ENCODE measurements at places on chromosomes 13 and 19.

- ATAC-seq: no peak
Measured at GRCh38 chr13:79070343-79070974, 335.6 kb downstream of the RBM26 start.

DNA sequence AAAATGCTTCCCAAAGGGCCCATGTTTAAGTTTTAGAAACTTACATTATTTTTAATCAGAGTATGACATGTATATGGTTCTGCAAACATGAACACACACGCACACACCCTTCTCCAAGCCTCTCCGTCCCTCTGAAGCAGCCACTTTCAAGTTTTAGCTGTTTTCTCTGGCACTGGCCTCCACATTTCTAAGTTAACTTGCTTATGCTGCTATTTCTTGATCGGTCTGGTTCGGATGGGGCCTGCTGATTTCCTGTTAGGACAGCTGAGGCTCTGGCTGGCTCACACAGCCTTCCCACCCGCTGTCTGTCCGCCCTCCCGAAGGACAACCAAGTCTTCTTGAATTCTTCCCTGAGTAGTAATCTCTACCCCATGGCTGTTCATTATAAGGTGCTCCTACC lies 4.4 kb downstream of the SPC24 start:
- ATAC-seq: no peak

DNA sequence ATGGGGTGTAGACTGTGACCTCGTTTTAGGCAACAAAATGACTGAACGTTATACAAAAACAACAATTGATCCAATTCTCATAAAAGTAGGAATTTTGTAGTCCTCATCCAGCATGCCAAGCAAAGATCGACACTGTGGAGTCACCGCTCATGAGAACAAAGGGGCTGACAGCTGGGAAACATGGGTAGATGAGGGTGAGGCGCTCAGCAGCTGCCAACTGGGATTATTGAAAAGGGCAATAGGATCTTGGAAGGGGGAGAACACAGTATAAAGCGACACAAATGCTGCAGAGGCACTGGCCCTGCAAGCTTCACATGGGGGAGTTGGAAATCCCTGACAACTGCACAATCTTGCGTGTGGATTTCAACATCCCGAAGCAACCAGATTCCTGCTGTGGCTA lies 5.4 kb upstream of the ZNF765 start:
- no peak for ATAC-seq

DNA sequence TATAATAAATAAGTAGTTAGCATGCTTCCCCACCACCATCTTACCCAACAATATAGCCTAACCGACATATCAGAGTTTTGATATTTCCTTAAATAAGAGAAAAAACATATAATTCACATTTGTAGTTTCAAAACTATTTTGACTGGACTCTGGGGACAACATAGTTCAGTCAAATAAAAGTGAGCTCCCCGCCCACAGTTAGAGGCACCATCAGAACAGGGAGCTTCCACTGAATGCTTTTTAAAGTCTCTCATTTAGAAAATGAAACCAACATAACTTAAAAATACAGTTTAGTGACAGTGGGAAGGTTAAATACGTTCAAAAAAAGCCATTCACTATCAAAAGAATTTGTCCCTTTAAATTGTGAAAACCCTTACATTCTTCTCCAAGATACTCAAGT lies 92.8 kb downstream of the EPSTI1 start:
- no peak for ATAC-seq

DNA sequence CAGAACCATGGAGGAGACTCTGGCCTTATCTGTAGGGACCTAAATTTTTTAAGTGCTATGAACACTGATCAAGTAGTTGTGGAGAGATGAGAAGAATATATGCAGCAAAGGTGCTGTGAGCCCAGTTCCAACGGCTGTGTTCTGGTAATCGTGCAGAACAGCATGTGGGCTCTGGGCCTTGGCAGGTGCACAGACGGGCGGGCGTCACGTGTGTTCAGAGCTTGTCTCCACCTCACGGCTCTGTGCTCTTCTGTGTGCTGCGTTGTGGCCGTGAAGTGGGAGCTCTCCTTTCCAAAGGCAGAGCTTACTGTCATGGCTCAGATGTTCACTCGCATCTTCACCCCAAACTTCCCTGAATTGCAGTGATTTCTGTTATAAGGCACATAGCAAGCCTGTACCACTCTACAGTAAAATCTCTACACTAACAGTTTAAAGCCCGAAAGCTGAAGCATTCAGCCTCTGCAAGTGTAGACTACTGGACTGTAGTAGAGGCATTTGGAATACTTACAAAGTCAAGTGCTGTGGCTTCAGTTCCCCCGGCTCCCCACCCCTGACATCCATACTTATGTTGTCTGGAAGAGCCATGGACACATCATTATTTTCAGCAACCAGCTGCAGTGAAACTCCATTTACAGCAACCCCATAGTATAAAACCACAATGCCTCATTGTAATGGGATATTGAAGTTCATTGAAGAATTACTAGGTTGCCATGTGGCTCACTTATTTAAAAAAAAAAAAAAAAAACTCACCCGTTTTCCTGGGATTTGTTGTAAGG lies 27.5 kb upstream of the TEX29 start:
- no peak for ATAC-seq

DNA sequence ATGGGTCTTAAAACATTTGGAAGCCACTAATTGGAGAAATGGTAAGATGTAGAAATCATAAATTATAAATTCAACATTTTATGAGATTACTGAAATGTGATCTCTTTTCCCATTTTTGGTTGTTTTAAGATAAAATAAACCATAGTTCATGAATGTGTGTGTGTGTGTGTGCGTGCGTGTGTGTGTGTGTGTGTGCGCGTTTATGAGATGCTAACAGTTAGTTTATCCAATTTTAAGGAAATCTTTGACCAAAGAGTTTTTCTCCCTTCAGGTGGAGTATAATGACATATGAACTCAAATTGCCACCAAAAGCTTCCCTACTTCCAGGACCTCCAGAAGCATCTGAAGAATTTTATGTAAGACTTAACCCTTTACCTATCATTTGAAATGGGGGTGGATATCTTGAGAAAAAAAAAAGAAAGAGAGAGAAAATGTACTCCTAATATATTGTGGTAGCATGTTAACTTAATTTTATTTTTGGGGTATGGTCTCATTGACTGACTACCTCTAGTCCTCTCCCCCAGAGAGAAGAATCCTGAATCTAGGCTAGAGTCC lies 98.1 kb upstream of the AKAP11 start:
- ATAC-seq: no peak

DNA sequence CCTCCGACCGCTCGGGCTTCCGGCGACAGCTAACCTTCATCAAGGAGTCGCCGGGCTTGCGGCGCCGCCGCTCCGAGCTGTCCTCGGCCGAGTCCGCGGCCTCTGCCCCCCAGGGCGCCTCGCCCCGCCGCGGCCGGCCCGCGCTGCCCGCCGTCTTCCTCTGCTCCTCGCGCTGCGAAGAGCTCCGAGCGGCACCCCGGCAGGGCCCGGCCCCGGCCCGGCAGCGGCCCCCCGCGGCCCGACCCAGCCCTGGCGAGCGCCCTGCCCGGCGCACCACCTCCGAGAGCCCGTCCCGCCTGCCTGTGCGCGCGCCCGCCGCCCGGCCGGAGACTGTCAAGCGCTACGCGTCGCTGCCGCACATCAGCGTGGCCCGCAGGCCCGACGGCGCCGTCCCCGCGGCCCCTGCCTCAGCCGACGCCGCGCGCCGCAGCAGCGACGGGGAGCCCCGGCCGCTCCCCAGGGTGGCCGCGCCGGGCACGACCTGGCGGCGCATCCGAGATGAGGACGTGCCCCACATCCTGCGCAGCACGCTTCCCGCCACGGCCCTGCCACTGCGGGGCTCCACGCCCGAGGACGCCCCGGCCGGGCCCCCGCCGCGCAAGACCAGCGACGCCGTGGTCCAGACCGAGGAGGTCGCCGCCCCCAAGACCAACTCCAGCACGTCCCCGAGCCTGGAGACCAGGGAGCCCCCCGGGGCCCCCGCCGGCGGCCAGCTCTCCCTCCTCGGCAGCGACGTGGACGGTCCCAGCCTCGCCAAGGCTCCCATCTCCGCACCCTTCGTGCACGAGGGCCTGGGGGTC lies 9.6 kb downstream of the C19orf25 start:
- ATAC-seq: no peak

- ATAC-seq: no peak
Measured at GRCh38 chr13:18948012-18948663, 233.5 kb downstream of the TUBA3C start.

DNA sequence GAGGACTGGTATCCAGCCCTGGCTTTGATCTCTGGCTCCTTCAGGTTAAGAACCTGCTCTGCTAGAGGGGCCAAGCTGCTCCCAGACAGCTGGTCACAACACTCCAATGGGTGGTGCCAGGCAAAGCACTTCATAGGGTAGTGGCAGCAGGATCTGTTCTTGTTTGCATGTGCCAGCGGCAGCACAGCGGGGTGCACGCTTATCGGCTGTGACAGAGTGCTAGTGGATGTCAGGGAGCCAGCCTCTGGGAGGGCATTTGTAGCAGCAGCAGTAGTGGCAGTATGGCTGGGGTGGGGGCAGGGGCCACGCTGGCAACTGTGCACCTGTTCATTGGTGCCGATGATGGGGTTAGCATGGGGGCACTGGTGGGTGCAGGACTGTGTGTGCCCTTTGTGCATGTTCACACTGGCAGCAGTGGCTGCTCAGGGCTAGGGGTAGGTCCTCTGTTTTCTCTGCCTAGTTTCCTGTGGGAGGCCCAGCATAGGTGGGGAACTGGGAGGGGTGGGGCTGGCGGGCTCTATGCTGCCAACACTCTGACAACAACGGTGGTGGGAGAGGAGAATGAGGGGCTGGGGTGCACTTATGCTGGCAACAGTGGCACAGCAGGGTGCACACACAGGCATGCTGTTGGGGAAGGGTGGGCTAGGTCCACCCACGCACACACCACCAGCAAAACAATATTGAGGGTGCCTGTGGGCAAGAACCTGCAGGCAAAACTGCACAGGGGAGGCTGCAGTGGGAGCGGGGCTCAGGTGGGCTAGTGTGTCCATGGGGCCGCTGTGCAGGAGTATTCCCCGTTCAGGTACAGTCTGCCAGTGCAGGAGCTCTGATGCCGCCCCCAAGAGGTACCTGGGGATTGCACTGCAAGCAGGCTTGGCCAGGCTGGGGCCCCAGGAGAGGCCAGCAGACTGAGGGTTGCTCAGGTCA lies 19.3 kb downstream of the AP1M1 start:
- no peak for ATAC-seq

- ATAC-seq: no peak
Measured at GRCh38 chr13:22744688-22745452, 435.9 kb upstream of the SGCG start.

GRCh38 chr19:31783592-31783991 lies 434.4 kb upstream of the TSHZ3 start:
- no peak for ATAC-seq

DNA sequence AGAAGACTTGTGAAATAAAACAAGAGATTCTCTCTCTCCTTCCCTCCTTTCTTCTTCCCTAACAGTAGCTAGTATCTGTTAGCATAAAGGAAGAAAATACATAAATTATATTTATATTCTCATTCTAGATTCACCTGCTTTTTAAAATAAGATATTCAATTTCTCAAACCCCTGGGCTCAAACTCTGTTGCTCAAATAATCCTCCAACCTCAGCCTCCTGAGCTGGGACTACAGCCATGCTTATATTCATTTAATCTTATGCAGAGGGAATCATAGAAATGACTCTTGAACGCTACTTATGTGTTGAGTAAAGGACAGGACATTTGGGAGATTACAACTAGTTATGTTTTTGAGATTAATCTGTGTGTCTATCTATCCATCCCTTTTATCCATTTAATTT lies 56.2 kb downstream of the GPC5 start:
- ATAC-seq: no peak

GRCh38 chr13:42041011-42041683 lies 7.3 kb upstream of the DGKH start:
- peak; percentile 52 for ATAC-seq

- ATAC-seq: no peak
Measured at GRCh38 chr19:1410136-1410786, 2.9 kb downstream of the DAZAP1 start.

- no peak for ATAC-seq
Measured at GRCh38 chr13:90690458-90691080, 656.9 kb upstream of the MIR17HG start.

- ATAC-seq: 0 out of 3 replicates have a peak, but pooled peaks have one; percentile 2
Measured at GRCh38 chr13:76993021-76993420, 1.1 kb downstream of the CLN5 start.

- no peak for ATAC-seq
Measured at GRCh38 chr19:4483385-4483784, 11.3 kb downstream of the HDGFL2 start.

GRCh38 chr13:23959231-23959862 lies 62.0 kb upstream of the C1QTNF9B start:
- peak; percentile 54 for ATAC-seq

GRCh38 chr13:41937388-41937787 lies 23.5 kb downstream of the VWA8 start:
- no peak for ATAC-seq

- ATAC-seq: no peak
Measured at GRCh38 chr19:1084024-1084868, 10.9 kb downstream of the POLR2E start.

DNA sequence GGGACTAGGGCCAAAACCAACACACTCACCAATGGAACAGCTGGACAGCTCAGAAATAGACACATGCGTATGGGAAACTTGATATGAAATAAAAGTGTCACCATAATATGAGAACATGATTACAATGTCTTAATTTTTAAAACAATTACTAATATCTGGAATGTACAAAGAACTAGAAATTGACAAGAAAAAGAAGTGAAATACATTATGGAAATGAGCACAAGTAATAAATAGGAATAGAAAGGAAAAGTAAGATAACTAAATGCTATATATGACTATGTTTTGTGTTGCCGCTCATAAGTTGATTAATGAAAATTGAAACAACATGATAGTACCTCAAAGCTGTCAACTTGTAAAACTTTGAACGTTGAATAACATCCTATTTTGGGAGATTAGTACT lies 801.1 kb downstream of the SLITRK5 start:
- ATAC-seq: no peak

- ATAC-seq: no peak
Measured at GRCh38 chr13:33865945-33866344, 48.0 kb downstream of the RFC3 start.

- ATAC-seq: no peak
Measured at GRCh38 chr13:113456116-113456702, 2.9 kb upstream of the ADPRHL1 start.

DNA sequence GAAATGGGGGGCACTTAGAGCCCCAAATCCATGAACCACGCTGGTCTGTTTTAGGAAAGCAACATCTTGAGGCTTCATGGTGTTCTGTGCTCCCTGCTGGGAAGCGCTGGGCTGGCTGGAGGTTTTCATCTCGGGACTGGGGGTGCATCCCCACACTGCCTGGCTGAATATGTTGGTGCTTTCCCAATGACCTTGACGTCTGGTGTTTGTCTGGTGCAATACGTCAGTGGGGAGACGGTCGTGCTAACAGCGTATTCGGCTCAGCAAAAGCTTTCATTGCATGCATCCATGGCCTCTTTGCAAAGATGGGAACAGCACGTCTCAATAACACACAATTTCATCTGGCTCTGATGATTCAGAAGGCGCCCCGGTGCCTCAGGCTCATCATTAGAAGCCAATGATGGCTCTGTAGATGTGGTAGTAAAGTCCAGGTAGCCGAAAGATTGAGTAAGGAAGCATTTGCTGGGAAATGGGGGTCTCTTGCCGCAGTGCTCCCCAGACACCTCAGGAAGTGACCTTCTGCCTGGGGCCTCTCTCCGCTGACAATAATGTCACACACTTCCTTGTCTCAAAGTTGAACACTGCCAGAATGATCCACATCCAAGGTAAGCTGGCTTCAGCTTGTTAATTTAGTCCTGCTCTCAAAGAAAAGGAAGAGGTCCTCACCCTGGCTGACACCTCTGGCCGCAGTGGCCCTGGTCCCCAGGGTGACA lies 97.7 kb downstream of the ING1 start:
- ATAC-seq: no peak

GRCh38 chr13:94080527-94080926 lies 399.0 kb downstream of the DCT start:
- ATAC-seq: no peak

All from SK-N-SH treated with all-trans-retinoic acid at 6 μM for 48 hours (cell line).